Epithelial cell of proximal tubule (primary cell): ENCODE measurements at places on chromosomes 7 and 10. TPM values are rescaled to one million over a fixed set of nuclear protein-coding genes. Genes with fewer than 3 reads are reported as not detected.

The RPEL1 gene
- 0.06 and 0.07 TPM in 2 replicates for total RNA-seq

GRCh38 chr10:71973777-71974488 lies 9.7 kb downstream of the CHST3 start:
- DNase-seq = no peak

GRCh38 chr7:78563191-78563590 lies 764.6 kb downstream of the PHTF2 start:
- DNase-seq = no peak

The CALY gene
- 1.5 TPM in 1 of 2 replicates, not detected in the other for total RNA-seq

The TBXAS1 gene
- 11.1 and 20.0 TPM in 2 replicates for total RNA-seq

DNA sequence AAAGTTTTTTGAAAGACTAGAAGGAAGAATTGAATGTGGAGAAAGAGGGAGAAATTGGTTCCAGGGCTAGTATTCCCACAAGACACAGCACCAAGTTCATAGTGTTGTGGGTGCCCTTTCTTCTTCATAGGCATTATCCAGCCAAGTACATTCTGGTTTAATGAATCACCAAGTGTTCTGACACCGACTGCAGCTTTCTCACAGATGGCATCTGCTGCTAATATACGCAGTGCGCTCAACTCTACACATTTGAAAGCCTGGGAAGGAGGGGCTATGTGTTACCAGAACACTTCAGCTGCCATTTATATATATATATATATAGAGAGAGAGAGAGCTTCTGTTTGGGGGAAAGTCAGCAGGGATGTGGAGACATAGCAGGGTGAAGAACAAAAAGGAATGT lies 1168.4 kb downstream of the GATA3 start:
- no peak for DNase-seq

The IGF2BP3 gene
- 42.4 and 49.3 TPM in 2 replicates for total RNA-seq

DNA sequence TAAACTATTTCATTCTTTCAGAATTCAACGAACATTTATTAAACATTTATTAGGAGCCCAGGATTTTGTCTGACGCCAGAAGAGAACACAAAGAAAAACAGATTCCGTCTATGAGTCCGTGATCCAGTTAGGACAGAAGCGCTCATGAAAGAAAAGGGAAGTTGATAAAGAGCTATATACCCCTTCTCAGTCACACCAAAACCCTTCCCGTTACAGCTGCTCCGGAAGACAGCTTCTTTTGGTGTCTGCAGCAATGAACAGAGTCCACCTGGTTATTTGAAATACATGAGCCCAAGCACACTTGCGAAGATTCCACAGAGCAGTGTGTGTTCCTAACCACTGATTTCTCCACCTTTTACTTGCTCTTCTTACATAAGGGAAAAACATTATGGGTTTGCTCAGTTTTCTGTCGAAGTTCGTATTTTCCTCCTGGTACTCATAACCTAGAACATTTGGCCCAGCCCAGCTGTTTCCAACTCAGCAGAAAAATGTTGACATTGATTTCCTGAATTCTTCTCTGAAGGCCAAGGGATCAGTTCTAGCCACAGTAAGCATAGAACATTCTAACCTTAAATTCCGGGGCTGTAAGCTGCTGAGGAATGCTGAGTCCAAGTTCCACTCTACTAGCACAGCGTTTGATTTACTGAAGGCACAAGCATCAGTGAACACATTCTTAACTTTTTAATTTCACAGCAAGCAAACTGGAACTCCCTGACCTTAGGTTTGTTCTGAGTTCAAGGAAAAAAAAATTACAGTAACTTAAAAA lies 206.5 kb downstream of the SORCS1 start:
- DNase-seq = peak; percentile 51

DNA sequence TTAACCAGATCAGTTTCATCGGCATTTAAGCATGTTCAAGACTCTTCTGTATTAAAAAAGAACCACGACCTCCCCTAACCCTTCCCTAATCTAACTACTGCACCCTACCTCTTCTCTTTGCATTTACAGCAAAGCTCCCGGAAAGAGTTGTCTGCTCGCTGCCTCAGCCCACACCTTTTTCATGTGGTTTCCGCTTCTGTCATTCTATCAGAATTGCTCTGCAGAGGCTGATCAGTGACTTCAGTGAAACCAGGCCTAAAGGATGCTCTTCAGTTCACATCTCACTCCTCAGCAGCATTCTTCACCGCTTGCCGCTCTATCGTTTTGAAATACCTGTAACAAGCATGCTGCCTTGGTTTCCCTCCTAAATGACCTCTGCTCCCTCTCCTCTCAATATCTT lies 160.9 kb downstream of the SDK1 start:
- no peak for DNase-seq

- no peak for DNase-seq
Measured at GRCh38 chr7:156082048-156083040, 270.1 kb upstream of the SHH start.

DNA sequence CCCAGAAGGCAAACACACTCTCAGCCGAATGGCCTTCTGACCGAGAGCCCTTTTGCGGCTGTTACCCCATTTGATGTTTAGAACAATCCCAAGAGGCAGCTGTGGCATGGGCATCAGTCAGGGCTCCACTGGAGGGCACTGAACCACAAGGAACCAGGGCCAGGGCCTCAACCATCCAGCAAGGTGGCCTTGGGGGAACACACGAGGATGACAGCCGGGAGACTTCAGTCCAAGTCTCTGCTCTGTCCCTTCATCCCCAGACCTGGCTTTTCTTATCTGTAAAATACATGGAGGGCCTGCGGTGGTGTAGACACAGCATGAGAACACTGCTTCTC lies 63.6 kb upstream of the INSIG1 start:
- no peak for DNase-seq

- no peak for DNase-seq
Measured at GRCh38 chr10:120077707-120078492, 185.4 kb downstream of the SEC23IP start.

- no peak for DNase-seq
Measured at GRCh38 chr7:87155788-87156187, 3.5 kb downstream of the DMTF1 start.

The INA gene
- 6.5 and 18.4 TPM in 2 replicates for total RNA-seq

DNA sequence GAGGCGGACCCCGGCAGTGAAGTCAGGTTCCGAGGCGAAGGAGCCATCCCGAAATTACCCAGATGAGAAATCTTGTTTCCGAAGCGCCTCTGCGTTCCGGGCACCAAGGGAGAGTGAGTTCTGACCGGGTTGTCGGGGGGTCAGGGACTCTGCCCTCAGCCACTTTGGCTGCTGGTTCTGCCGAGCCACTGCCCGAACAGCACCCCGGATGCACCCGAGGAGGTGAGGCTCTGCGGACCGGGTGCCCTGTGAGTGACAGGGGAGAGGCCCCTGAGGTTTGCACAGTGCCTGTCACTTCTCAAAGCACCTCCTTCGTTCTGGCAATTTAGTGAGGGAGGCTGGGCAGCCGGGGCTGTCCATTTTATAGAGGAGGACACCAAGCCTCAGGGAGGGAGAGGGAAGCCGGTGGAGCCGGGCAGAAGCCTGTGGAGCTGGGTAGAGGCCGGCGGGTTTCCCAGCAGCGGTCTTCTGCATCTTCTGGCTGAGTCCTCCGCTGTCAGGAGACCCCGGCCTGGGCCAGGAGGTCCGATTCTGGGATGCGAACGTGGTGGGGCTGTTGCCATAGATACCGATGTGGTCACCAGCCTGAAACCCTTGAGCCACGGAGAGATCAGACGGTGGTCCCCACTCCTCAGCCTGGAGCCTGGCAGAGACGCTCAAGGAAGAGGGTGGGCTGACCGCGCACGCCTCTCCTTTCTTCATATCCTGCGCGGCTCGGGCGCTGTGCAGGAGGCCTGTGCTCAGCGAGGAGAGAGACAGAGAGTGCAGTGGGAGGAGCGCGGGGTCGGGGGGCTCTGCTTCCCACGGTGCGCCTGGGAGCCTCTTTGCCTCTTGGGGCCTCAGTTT lies 18.9 kb upstream of the SHH start:
- no peak for DNase-seq

The OPN1SW gene
- not detected in 2 replicates for total RNA-seq

DNA sequence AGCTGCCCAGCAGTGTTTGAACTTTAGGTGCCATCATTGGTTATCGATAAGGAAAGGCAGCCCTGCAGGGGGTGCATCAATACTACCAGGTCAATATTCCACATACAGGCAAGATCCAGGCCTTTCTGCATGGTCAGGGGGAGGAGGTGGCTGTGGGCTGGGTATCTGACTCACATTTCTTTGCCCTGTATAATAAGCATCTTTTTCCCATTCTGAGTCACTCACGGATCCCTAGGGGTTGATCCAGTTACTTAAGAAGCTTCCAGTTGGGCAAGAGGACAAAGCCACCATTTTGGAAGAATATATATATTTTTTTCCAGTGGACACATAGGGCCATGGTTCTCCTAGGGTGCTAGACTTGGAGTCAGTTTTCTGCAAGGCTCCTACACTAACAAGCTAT lies 114.2 kb upstream of the HABP2 start:
- DNase-seq = no peak

The MYL10 gene
- not detected in 2 replicates for total RNA-seq

DNA sequence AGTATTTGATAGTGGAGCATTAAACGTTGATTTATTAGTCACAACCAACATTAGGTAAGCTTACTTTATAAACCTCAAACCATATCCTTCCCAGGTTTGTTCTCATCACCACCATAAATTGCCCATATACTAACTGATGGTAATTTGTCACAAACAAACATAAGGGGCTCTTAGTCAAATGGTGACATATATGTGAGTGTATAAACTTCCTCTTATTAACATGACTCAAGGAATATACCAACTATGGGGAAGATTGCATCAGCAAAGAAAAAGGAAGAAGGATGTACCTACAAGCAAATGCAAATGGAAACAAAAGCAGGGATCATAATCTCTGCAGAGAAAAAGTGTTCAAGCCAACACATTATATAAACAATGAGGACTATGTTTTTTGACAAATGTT lies 418.2 kb upstream of the AKR1E2 start:
- DNase-seq = no peak

DNA sequence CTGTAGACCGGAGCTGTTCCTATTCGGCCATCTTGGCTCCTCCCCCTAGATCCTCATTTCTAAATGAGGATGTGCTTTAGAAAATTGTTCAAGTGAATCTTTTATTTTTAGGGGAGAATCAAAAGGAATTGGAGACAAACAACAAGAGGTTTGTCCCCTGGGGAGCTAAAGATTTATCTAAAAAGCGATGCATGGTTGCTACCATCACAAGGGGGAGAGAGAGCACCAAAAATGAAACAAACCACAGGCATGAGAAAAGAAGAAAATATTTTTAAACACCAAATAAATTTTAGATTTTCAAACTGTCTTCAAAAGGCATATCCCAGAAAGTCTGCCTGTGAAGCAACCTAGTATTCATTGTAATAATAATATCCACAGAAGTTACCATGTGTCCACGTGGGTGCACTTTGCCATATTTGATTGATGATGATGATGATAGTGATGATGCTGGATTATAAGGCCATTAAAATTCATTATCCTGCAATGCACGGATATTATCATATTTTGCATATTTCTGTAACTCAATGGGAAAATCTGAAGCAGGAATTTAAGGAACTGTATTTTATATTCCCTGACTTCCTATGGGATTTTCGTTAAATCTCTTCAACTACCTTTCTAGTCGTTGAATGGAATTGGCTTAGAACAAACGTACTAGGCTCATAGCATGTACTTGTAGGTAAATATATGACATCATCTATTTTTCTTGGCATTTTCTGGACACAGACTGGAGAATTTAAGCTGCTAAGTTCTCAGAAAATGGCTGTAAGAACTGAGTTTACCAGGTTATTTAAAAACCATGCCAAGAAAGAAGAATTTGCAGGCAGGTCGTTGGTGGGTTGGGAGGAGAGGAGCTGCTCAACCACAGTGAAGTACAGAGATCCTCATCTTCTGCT lies 171.6 kb downstream of the WDR37 start:
- DNase-seq = no peak

DNA sequence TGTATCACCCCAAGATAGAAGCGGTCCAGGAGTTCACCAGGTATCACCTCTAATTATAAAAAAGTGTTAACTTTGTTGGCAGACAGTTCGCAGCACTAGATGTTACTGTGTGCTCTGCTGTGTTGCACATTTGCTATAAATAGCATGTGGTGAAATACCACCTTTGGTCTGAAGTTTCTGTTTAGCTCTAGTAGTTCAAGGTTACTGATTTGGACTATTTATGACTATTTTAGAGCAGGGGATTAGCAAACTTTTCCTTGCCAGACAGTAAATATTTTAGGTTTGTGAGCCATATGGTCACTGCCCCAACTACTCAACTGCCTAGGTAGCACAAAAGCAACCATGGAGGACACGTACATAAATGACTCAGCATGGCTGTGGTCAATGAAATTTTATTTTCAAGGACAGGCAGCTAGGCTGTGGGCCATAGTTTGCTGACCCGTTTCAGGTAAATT lies 16.5 kb downstream of the DENND10 start:
- no peak for DNase-seq

DNA sequence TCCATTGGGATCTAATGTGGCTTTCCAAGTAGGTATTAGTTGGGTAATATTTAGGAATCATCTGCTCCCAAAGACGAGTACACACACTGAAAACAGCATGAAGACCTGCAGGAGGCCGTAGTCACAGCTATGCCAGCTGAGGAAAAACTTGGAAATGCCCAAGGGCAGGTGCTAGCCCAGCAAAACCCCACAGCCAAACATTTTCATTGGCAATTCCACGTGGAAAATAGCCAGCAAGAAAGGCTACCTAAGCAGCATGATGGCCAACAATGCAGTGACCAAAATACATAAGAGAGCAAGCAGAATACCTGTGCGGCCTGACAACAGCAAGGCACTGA lies 32.7 kb downstream of the DOCK4 start:
- no peak for DNase-seq

DNA sequence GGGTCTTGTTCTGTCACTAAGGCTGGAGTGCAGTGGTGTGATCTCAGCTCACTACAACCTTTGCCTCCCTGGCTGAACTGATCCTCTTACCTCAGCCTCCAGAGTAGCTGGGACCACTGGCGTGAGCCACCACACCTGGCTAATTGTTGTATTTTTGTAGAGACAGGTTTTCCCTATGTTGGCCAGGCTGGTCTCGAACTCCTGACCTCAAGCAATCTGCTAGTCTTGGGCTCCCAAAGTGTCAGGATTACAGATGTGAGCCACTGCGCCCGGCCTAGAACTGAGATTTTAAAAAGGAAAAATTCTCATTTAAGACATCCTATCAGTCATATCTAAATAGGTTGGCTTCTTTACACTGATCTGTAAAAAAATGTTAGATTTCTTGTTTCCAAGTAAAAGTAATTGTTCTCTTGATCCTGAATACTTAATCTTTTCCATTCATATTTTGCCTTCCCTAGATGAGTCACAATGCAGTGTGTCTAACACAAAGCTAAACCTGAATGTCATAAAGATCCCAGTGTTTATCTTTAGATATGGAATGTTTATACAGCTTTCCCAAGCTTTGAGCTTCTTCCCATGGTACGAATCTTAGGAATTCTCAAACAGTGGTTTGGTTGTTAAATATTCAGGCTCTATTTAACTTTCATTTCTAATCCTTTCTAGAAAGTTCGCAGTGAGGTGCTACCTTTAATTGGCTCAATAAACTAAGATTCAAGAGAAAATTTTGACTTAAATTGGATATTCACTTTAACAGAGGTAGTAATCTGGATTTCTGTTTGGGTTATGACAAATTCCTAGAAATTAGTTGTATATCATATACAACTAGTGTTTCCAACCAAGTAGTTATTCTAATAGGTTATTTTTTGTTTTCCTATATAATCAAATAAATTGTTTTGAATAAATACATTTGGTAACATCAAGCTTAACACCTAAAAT lies 12.1 kb upstream of the LAMB1 start:
- no peak for DNase-seq
